HuH-7.5 (cell line): ENCODE measurements at places on chromosomes 11 and 22.

GRCh38 chr22:30906411-30906810, 62.2 kb downstream of the MORC2 start:
- DNase-seq, result no peak

GRCh38 chr11:33687733-33688479, 12.7 kb downstream of the C11orf91 start:
- peak; percentile 41 for DNase-seq

DNA sequence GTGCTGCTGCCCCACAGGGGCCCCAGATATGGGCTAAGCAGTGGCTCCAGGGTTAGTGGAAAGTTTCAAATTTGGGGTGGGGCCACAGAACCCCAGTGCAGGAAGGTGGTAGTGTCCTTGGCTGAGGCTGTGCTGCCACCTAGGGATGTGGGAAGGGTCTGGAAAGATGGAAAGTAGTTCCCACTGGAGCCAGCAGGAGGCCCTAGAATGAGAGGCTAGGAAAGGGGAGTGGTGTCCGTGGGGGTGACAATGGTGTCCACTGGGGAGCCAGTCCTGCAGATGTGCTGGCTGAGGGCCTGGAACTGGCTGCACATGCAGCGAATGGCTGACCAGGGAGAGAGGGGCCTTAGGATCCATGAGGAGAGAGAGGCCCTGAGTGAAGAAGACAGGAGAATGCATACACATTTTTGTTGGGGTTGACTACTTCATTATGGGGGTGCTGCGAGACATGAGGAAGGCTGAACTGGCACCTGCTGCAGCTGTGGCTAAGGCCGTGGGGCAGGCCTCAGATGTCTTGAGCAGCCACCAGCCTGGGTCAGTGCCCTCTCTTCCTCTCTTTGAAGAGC, 21.1 kb downstream of the RFPL3 start:
- DNase-seq, result peak; percentile 45

DNA sequence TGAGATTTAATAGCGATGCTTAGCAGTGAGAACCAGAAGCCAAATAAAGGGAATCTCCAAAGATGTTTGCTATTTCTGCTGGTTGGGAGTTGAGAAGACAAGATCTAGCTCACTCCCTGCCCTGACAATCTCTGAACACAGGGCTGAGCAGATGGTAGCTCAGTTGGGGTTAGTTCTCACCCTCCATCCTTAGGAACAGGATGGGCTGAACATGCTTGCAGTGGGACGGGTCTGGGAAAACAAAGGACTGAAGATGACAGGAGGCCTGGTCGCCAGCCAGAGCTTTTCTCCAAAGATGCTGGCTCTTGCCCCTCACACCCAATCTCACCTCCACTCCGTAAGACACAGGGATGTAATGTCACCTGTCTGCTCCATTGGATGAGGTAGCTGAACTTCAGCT, 72.7 kb downstream of the SC5D start:
- no peak for DNase-seq

- DNase-seq, result no peak
Measured at GRCh38 chr11:18193010-18193409, 20.4 kb downstream of the MRGPRX4 start.

DNA sequence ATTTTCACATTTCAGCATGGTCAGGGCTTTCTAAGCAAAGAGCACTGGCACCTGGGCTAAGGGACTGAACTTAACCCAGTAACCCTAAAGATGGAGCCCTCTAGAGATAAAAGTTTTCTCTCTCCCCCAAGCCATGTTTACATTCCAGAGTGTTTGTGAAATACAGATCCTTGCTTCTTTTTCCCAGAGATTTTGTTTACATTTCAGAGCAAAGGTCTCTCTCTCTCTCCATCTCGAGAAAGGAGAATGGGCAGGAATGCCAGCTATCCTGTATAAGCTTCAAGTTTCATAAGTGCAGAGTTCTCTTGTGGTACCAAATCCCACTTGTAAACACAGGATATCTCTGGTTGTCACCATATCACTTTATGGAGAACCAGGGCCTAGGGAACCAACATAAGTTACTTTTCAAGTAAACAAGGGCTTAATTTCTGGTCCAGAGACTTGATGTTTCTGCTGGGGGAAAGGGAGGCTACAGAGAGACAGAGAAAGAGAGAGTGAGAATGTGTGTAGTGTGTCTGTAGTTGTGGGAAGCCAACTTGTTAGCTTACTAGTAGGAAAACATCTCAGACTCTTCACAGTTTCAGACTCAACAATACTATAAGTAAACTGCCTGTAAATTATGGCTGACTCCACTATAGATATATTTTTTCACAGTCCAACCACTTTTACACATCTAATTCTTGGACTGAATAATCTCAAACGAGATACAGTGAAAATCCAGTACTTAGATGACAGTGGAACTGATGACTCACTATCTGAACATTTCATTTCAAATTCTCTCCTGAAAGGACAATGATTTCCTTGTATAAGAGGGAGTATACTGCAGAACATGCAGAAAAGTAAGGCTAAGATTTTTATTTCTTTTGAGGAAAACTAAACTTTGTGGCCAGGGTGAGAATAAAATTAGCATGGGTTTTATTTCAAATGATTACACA, 76.2 kb downstream of the ARHGAP32 start:
- DNase-seq, result no peak

DNA sequence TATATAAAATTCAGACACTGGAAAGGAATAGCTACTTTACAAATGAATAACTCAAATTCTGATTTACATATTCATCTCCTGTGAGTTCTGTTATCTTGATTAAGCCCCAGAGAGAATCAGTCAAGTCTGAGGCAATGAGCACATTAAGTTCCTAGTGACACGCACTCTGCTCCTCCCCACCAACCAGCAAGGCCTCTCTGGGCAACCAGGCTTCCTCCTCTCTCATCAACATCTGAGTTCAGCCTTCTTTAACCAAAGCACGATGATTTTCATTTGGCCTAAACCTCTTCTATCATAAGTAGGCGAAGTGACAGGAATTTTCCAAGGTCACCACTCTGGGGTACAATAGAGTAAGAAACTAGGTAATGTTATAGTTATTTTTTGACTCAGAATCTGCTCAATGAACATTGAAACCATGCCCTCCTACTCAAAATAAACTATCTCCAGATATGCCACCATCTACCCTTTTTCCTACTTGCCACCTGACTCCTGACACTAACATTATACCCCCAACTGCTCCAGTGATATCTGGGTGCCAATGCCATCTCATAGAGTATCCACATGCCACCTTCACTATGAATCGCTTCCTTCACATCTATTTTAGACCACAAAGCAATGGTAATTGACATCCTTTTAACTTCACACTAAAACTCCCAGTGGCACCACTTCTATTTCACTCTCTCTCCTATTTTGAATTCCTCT, 114.8 kb downstream of the FAM76B start:
- no peak for DNase-seq

DNA sequence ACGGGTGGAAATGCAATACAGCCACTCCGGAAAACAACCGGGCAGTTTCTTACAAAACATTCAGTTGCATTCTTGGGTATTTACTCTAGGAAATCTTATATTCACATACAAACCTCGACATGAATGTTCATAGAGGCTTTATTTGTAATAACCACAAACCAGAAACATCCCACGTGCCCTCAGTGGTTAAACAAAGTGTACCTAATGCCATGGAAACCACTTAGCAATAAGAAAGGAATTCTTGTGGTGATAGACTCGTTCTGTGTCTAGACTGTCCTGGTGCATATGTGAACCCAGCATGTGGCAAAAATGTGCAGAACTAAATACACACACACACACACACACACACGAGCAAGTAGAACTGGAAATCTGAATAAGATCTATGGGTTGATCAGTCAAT, 1073.3 kb downstream of the TBC1D22A start:
- DNase-seq, result no peak

DNA sequence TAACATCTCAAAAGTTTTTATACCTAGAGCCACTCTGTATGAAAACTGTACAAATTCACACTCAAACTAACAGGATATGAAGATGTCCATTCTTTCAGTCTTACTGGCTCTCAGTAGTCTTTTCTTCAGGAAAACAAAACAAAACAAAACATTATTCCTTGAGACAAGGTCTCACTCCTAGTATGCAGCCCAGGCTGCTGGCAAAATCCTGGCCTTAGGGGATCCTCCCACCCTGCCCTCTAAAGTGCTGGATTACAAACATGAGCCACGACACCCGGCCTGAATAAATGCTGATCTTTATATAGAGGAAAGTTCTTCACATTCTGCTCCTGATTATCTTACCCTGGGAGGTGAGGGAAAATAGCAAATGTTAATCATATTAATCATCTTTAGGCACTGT, 5.1 kb downstream of the APOL2 start:
- no peak for DNase-seq

- DNase-seq, result no peak
Measured at GRCh38 chr11:3132831-3133260, 32.3 kb downstream of the OSBPL5 start.

DNA sequence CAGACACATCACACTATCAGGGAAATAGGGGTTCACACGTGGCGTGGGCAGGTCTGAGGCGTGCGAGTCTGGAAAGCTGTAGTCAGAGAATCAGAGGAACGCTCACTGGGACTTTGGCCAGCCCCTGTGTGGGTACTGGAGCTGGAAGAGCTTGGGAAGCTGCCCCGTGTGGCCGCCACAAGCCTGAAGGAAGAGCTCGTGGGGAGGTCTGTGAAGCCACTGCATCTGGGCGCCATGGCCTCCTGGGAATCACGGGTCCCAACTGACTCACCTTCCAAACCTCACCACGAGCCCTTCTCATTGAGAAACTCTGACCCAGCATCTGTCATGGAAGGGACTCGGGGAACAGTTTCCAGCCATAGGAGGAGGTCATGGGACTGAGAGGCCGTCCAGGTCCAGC, 5.9 kb upstream of the MRGPRF start:
- DNase-seq, result no peak

DNA sequence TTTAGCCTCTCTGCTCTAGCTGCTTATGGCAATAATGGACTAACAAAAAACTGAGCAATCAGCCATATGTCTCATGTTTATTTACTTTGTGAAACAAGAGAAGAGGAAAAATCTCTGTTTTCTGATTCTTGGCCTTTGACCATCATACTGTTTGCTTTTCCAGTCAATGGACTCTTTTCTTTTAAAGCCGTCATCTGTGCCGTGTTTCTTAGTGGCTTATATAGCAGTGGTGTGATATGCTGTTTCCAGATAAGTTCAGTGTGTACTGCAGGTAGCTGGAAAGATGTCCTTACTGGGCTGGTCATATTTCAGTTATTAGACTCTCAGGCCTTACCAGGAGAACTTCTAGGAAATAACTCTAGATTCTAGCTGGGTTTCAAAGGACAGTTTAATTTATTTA, 33.6 kb upstream of the TECTA start:
- DNase-seq, result peak; percentile 6

DNA sequence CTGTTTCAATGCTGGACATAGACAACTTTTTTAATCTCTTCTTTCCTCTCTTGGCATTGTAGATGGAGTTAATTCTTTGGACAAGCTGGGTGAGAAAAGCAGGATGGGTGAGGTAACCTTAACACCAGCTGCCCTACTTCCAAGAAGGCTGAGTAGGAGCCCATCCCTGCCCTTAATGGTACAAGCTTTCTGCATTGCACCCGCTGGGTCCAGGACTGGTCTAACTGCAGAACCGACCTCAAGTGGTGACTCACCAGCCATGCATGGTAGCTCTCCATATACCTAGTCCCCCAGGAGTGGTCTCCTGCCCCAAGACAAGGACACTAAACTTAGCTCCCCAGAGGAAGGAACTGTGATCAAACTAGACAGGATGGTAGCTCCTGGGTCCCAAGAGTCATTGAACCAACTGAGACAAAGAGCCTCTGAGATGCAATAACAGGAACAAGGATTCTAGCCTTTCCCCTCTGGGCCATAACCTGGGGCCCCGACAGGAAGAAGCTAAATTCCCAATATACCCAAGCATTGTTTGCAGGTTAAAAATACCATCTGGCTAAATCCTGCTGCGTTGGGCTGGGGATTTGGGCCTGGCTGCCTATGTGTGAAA, 32.1 kb downstream of the RPL27A start:
- DNase-seq, result no peak

- DNase-seq, result no peak
Measured at GRCh38 chr11:120797143-120797542, 226.8 kb upstream of the TBCEL start.

DNA sequence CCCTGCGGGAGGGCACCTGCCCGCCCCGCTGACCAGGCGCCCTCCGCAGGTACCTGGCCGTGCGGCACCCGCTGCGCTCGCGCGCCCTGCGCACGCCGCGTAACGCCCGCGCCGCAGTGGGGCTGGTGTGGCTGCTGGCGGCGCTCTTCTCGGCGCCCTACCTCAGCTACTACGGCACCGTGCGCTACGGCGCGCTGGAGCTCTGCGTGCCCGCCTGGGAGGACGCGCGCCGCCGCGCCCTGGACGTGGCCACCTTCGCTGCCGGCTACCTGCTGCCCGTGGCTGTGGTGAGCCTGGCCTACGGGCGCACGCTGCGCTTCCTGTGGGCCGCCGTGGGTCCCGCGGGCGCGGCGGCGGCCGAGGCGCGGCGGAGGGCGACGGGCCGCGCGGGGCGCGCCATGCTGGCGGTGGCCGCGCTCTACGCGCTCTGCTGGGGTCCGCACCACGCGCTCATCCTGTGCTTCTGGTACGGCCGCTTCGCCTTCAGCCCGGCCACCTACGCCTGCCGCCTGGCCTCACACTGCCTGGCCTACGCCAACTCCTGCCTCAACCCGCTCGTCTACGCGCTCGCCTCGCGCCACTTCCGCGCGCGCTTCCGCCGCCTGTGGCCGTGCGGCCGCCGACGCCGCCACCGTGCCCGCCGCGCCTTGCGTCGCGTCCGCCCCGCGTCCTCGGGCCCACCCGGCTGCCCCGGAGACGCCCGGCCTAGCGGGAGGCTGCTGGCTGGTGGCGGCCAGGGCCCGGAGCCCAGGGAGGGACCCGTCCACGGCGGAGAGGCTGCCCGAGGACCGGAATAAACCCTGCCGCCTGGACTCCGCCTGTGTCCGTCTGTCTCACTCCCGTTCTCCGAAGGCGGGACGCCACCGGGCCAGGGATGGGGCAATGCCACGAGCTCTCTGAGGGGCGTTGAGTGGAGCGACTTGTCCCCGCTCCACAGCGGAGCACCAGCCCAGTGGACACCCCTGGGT, 1.8 kb downstream of the GALR3 start:
- DNase-seq, result no peak

- DNase-seq, result no peak
Measured at GRCh38 chr11:132205496-132205895, 835.1 kb downstream of the NTM start.

- no peak for DNase-seq
Measured at GRCh38 chr11:92388380-92388779, 163.8 kb downstream of the FAT3 start.

- DNase-seq, result no peak
Measured at GRCh38 chr22:35643991-35644390, 4.3 kb upstream of the APOL6 start.

GRCh38 chr22:17804331-17805080, 30.2 kb upstream of the BID start:
- DNase-seq, result no peak

GRCh38 chr11:133096981-133097380, 435.3 kb downstream of the OPCML start:
- DNase-seq, result no peak
